Fibroblast of lung (primary cell): ENCODE measurements at places on chromosomes 1 and 21. TPM values are rescaled to one million over a fixed set of nuclear protein-coding genes. Genes with fewer than 3 reads are reported as not detected.

DNA sequence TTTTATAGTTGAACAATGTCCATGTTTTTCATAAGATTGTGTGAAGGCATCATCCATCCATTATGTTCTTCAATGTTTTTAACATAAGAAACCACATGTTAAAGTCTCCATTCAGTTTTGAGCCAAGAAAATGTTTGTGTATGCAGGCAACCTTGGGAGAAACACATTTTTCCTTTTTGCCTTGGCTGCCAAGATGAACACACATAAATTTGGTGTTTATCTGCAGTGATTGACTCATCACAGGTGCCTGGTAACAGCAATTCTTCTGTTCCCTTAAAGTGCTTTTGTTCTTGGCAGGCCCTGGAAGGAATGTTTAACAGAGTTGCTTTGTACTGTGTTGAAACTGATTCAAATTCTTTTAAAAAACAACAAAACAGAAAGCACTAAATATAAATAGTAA lies 709.9 kb upstream of the ADGRL4 start:
- DNase-seq, result peak; percentile 92

The TTC39A gene
- 0.51 and 1.5 TPM in 2 replicates for total RNA-seq

GRCh38 chr1:174322202-174322862 lies 125.4 kb upstream of the GPR52 start:
- DNase-seq, result no peak

The DNALI1 gene
- 3.6 and 5.0 TPM in 2 replicates for total RNA-seq

The CDA gene
- 0.50 TPM in 1 of 2 replicates, not detected in the other for total RNA-seq

- DNase-seq, result no peak
Observed at GRCh38 chr21:34074283-34075090, 1.1 kb downstream of the MRPS6 start.

- no peak for DNase-seq
Observed at GRCh38 chr1:219897914-219898313, 30.4 kb downstream of the SLC30A10 start.

The CDK18 gene
- total RNA-seq, result 0.33 and 1.5 TPM in 2 replicates
